RPMI7951 (cell line): ENCODE measurements at places on chromosomes 3 and 15. TPM values are rescaled to one million over a fixed set of nuclear protein-coding genes. Genes with fewer than 3 reads are reported as not detected.

- DNase-seq = no peak
Measured at GRCh38 chr3:63998852-63999754, 24.2 kb downstream of the PSMD6 start.

DNA sequence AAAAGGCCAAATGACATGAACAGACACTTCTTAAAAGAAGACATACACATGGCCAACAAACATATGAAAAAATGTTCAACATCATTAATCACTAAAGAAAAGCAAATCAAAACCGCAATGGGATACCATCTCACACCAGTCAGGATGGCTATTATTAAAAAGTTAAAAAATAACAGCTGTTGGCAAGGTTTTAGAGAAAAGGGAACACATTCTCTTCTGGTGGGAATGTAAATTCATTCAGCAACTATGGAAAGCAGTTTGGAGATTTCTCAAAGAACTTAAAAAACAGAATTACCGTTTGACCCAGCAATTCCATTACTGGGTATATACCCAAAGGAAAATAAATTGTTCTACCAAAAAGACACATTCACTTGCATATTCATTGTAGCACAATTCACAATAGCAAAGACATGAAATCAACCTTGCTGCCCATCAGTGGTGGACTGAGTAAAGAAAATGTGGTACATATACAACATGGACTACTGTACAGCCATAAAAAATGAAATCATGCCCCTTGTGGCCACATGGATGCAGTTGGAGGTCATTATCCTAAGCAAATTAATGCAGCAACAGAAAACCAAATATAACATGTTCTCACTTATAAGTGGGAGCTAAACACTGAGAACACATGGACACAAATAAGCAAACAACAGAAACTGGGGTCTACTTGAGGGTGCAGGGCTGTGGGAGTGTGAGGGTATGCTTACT, 190.7 kb upstream of the MCTP2 start:
- DNase-seq = peak; percentile 20

GRCh38 chr3:155697542-155697941, 47.3 kb downstream of the PLCH1 start:
- DNase-seq = no peak

DNA sequence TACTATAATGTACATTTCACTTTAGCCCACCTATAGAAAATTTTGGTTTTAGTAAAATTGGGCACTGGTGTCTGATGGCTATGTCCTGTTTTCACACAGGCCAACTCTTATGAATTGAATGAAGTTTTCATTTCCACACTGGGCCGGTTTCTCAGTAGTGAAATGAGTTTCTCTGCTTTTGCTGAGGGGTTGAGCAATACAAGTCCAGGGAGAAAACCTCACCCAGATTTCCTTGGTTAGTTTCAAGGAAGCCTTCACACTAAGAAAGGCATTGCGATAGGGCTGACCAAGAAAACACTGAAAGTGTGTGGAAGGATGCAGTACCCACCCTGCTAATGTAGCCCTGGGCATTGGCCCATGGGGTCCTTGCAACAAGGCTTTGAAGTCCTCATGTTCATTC, 331.5 kb upstream of the CFAP20DC start:
- DNase-seq = no peak

GRCh38 chr3:119187266-119187665, 13.9 kb downstream of the UPK1B start:
- no peak for DNase-seq

ZNF662 gene
- 0.29 and 0.72 TPM in 2 replicates for total RNA-seq

DNA sequence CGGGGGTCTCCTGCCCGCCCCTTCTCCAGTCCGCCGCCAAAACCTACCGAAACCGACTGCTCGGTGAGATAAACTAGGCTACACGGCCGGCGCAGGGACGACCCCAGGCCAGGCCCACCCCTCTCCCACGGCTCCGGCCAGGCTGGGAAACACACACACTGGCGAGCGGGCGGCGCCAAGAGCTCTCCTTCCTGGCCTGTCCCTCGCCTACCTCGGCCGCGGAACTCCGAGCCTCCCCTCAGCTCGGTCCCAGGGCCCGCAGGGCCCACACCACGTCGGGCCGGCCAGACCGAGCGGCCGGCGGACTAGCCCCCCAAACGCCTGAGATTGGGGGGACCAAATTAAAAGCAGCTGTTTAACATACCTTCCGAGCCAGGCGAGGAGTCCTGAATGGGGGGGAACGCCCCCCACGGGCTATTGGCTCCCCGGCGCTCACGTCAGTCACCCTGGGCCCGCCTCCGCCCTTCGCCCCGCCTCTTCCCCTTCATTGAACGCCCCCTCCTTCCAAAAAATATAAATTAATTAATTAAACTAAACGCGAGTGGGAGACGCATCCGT, 4.0 kb upstream of the SIN3A start:
- peak; percentile 80 for DNase-seq

- no peak for DNase-seq
Measured at GRCh38 chr3:84959470-84960271, 882 bp downstream of the CADM2 start.

CCNB2 gene
- total RNA-seq = 307 TPM in 2 replicates

- no peak for DNase-seq
Measured at GRCh38 chr15:63354821-63355650, 26.6 kb downstream of the CA12 start.

GRCh38 chr3:196141052-196141865, 59.4 kb upstream of the TFRC start:
- no peak for DNase-seq
